ENCODE measurements at places on chromosomes 3 and 15.

- DNase-seq: no peak
Measured at GRCh38 chr3:39423436-39423970, 17.0 kb downstream of the RPSA start.

GRCh38 chr3:135237371-135238143 lies 442.5 kb downstream of the EPHB1 start:
- DNase-seq: no peak

- DNase-seq: no peak
Measured at GRCh38 chr3:114171677-114172076, 7.2 kb downstream of the DRD3 start.

DNA sequence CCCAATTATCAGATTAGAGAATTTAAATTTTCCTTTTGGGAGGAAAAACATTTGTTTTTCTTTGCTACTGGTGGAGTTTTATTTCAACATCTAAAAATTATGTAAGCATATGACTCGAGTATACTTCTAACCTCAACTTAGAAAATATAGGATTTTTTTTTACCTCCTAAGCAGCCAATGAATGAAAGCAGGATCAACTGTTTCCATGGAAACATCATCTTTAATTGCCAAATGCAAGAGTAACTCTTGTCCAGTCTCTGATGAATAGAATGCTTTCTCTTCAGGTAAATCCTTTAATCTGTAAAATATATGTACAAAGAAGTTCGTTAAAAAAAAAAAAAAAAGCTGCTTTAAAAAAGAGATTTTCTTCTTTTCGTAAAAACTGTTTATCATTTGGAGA lies 93.6 kb downstream of the CNTN3 start:
- DNase-seq: no peak

DNA sequence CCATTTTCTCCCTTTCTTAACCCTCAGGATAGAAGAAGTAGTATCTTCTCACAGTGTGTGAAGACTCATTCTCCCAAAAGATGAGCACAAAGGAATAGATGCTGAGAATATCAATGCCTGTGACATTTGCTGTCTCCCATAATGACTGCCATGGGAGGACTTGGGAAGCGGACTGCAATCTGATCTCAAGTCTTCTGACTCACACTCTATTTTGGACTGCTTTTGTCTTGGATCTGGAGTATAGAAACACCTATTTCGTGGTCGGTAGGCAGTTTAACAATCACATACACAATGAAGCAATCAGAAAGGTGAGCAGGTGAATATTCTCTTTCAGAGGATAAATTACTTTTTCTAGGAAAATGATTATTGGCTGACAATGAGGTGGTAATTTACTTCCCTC lies 852.0 kb downstream of the FHIT start:
- no peak for DNase-seq

- no peak for DNase-seq
Measured at GRCh38 chr3:141969711-141970110, 93.3 kb downstream of the ATP1B3 start.

- DNase-seq: no peak
Measured at GRCh38 chr3:69144631-69145245, 22.3 kb upstream of the LMOD3 start.

DNA sequence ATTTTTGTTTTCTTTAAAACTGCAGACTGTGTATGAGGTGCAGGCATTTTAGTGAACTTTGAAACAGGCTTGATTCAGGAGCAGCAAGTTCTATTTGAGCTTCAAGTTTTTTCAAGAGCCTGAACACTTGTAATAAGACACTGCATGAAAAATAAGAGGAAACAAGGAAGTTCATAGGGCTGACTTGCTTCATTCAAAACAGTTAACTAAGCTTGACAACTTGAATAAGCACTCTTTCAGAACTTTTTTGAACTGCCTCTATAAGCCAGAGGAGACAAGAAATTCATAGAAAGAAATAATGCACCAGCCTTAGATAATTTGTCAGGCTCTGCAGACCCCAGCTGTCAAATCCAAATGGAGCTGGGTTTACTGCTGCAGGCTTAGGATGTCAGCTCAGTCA lies 130.2 kb downstream of the SSR3 start:
- no peak for DNase-seq

DNA sequence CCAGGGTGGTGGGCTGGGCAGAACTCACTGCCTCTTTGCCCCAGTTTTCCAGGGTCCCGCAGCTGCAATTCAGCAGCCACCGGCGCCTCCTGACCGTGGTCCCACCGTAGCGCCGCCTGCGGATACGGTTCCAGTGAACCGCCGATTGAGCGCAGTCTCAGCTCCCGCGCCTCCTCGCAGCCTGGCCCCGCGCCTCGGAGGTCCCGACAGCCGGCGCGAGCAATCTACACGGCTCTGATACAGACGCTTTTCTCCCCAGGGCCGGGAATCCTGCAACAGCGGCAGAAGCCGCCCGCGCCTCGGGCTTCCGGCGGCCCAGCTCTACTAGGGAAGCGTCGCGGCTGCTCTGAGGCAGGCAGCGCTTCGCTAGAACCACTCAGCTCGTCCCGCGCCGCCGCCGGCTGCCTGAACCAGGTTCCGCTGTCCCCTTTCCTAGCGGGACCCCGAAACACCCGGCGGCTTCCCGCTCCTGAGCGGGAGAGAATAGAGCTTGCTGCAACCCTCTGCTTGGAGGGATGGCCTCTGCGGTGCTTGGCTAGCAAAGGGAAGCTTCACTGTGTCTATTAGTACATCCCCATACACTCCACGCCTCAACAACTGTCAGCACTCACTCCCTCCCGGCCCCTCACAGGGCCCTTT lies 3.1 kb downstream of the FOXL2NB start:
- peak; percentile 50 for DNase-seq
